Esophagus squamous epithelium (tissue), 5 donors: ENCODE measurements at places on chromosomes 12 and 14.

DNA sequence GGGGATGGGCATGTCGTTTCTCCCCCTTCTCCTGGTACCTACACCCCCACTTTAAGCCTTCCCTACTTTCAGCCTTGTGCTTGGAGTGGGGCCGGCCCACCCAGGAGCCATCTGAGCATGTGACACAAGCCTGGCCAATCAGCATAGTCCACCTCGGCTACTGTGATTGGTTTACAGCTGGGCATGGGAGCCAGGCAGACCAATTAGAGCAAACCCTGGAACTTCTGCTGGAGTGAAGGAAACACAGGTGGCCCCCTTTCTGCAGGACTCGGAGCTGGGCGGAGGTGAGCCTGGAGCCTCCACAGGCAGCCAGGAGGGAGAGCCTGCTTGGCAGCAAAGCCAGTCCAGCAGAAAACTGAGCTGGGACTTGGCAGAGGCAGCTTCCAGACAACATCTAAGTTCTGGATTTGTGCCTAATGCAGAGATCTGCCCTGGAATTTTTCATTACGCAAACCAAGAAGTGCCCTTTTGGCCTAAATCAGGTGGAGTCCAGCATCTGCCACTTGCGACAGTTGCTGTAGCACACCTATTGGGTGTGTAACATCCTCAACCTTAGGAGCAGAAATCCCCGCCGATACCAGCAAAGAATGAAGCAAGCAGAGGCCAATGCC, 59.5 kb downstream of the SCARB1 start:
- DNase-seq = no peak

- DNase-seq = no peak
Observed at GRCh38 chr14:105836160-105836559, 309.8 kb downstream of the TMEM121 start.

- DNase-seq = no peak
Observed at GRCh38 chr12:53963434-53964314, 9.0 kb downstream of the HOXC12 start.

DNA sequence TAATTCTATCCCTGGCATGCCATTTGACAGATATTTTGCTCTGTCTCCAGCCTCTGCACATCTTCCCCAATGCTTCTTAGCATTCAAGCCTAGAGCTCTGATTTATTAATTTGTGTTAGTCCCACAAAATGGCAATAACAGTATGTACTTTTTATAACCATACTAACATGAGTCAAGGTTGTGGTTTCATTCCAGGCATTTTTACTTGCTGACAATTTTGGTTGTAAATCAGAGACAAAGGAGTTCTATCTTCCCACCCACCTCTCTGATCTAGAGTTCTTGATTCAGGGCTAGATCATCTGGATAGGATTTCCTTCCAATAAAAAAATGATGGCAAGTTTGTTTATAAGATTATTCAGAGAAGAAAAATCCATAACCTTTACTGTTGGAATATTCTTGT, 18.5 kb upstream of the CISTR start:
- DNase-seq = no peak

DNA sequence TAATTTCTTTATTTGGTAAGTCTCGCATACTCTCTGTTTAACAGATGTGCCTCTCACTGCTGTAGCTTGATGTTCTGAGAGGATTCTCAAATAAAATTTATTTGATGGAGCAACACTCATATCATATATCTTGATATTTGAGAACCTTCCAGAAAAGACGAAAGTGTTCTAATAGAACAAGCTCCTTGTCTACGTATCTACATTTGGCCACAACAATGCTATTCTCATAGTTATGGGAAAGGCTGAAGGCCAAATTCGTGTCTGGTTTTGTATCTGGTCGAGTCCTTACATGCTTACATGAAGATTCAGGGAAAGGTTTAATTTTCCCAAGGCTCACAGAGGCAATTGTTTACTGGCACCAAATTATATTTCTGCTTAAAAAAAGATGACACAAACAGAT, 186.7 kb upstream of the SLC38A2 start:
- DNase-seq = no peak

DNA sequence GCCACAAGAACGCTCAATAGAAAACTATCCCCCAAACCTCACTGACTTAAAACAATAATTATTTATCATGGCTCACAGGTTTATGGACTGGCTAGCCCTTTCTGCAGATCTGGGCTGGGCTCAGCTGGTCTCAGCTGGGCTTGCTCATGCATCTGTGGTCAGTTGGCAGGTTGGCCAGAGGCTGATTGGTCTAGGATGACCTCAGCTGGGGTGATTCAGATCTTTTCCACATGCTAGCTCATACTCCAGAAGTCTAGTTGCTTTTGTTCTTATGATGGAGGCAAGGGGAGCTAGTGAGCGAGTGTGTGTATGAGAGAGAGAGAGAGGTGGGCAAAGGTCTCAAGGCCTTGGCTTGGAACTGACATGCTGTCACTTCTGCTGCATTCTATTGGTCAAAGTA, 181.2 kb upstream of the NRXN3 start:
- no peak for DNase-seq

GRCh38 chr12:128853600-128854197, 421 bp downstream of the GLT1D1 start:
- DNase-seq = no peak

DNA sequence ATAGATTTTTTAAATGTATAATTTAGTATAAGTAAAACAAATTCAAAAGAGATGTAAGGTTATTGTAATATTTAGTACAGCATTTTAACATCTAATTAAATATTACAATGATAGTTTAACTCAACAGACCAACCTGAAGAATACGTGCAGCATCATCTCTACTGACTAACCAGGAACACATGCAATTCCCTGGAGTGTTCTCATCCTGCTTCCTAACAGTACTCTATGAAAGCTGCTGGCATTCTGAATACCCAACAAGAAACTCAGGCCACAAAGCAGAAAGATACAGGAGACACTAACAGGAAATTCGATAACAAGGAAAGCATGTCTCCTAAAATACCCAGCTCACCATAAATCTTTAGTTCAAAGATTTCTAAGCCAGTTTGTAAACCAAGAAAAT, 58.3 kb downstream of the CEP83 start:
- DNase-seq = no peak

DNA sequence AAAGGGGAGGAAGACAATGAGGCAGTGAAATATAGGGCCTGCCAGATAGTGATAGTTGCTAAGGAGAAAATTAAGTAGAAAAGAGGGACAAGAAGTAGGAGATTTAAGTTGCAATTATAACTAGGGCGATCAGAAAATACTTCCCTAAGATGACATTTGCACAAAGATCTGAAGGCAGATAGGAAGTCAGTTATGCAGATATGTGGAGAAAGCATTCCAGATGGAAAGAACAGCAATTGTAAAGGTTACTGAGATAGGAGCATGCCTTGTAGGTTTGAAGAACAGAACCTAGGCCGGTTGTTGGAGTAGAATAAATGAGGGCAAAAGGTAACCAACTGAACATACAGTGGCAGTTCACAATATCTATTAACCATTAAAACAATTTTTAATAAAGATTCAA, 21.4 kb upstream of the ACTR6 start:
- no peak for DNase-seq

GRCh38 chr12:48002414-48002730, 1.9 kb downstream of the COL2A1 start:
- DNase-seq = no peak

- DNase-seq = no peak
Observed at GRCh38 chr12:85530456-85530855, 250.4 kb downstream of the ALX1 start.

GRCh38 chr12:15919418-15919817, 8.3 kb downstream of the DERA start:
- DNase-seq = no peak

DNA sequence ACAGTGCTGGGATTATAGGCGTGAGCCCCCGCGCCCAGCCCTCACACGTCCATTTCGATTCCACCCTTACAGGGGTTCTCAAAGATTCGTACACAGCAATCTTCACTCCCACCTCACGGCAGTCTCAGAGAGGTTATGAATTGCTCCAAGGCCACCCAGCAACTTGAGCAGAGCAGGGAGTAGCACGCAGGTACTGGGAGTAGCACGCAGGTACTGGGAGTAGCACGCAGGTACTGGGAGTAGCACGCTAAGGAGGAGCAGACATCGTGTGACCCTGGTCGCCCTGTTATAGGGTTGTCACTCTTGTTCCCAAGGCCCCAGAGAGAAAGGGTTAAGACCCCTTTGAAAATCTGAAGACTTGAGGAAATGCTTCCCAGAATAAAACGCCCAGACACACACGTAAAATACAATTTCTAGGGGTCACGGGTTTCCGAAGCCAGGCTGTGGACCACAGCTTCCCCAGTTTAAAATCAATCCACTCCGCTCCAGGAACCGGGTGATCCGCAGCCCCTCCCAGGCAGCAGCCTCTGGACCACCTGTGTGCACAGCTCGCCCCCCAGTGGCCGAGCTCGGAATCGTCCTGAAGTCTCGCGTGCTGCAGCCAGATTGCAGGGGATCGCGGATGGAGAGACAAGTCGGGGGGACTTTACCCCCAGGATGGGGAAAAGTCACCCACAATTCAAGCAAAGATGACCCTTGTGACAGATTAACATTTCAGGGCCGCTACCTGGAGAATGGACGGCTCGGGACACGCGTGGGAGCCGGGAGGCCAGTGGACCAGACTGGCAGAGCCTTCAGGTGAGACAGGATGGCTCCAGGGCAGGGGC, 92.0 kb downstream of the SCARB1 start:
- DNase-seq = no peak

GRCh38 chr12:94049718-94050117, 98.7 kb upstream of the PLXNC1 start:
- no peak for DNase-seq

DNA sequence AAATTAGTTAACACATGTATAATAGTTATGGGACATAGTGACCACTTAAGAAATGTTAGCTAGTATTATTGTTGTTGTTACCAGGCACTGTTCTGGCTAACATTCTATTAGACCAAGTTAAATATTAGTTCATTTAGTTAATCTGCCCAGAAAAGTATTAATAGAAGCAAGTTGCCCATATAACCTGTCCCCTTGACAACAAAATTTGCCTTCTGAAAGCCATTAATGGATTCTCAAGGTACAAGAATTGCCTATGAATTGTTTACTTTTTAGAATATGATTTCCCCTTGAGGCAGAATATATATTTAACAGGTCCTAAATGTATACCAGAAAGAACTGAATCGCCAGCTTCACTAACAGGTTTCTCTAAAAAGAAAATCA, 167.3 kb upstream of the TMCC3 start:
- no peak for DNase-seq

GRCh38 chr14:104131968-104132732, 6.2 kb upstream of the KIF26A start:
- DNase-seq = no peak

- DNase-seq = no peak
Observed at GRCh38 chr14:30362369-30363218, 196.4 kb upstream of the G2E3 start.

DNA sequence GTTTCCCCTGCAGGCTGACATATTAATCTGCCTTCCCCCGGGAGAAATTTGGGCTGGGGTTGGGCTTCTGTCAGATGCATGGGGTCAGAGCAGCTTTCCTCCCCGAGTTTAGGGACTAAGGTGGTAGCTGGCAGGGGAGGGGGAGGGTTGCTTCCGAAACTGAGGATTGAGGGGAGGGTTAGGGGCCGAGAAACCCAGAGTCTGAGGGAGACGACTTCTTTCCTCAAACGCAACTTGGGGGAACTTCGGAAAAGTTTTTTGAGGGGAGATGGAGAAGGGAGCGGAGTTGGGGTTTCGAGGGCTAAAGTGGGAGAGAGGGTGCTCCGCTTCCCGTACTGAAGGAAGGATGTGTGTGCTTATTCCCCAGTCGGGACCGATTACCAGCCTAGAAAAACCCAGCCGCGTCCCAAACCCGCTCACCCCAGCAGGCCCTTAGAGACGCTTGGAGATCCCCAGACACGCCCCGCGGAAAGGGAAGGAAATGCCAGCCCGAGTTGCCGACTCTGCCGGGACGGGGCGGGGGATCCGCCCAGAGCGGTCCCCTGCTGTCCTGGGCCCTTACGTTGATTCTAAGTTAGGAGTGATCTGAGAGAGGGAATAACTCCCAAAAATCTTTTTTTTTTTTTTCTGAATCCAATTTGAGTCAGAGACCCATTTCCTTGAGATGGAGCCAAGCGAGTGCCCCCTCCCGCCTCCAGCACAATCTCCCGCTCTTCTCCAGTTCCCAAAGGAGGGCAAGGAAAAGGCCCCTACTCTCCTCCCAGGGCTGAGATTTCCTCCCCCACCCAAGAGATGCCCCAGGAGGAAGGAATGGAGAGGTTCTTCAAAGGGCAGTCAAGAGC, 61.9 kb downstream of the SMUG1 start:
- no peak for DNase-seq

DNA sequence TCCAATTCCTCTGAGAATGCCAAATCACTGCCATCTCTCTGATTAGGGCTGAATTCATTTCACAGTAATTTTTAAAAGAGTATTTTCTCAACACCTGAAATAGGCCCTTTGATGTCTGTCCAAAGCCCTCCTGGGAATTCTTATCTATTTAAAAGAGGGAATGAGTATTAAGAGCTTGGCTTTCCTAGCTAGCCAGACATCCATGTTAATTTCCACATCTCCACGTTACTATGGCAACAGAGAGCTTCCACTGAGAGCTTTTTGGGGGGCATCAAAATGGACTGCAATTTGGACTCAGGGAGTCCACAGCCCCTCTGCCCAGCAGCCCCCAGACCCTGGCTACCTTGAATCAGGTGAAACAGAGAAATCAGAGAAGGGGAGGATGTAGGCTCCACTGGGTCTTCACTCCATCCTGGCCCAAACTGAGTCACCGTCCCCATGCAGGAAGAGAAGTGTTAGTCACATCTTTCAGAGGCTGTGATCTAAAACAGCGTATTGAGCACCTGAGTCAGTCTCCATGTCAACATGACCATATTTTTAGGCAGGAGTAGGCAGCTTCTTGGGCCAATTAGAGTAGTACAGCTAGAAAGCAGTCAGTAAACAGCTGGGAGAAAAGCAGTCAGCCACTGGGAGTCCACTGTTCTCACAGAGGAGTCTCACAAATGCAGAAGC, 7.0 kb upstream of the FICD start:
- DNase-seq = no peak

GRCh38 chr14:84963518-84963917, 566.4 kb upstream of the FLRT2 start:
- DNase-seq = no peak

- DNase-seq = no peak
Observed at GRCh38 chr14:101774006-101774795, 12.7 kb downstream of the PPP2R5C start.

DNA sequence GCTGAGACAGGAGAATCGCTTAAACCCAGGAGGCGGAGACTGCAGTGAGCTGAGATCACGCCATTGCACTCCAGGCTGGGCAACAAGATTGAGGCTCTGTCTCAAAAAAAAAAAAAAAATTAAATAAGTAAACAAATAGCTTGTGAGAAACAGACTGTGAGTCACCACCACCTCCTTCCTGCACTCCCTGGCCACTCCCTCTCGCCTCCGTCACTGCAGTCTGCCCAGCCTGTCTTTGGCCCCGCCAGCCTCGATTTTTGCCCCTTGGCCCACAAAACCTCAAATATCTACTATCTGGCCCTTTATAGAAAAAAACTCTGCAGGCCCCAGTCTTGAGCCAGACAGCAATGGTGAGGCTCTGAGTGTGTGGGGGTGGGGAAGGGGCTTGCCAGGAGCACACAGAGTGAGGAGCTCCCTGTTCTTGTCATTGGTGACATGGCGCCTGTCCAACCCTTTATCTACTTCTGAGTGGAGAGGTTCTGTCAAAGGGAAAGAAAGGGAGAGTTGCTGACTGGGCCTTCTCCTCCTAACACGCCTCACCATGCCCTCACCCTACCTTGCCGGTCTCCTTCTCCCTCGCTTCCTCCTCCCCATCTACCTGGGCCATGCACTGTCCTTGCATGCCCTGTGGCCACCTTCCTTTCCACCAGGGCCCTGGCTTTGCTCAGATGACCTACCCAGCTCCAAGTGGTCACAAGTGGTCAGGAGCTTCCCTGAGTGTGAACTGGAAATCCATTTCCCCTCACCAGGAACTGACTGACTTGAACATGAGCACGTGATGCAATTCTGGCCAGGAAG, 22.1 kb downstream of the LGMN start:
- no peak for DNase-seq
